Motor neuron (in vitro differentiated cells): ENCODE measurements at places on chromosomes 4 and X.

DNA sequence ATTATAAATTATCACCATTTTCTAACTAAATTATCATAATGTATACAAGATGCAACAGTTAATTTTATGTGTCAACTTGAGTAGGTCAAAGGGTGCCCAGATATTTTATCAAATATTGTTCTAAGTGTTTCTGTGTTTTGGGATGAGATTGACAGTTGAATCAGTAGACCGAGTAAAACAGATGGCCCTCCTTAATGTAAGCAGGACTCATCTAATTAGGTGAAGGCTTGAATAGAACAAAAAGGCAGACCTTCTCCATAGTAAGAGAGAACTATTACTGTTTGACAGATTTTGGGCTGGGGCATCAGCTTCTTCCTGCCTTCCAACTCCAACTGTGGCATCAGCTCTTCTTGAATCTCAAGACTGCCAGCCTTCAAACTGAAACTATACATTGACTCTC lies 185.8 kb downstream of the TRAM1L1 start:
- no peak for ATAC-seq

GRCh38 chr4:6557856-6558255 lies 17.1 kb upstream of the MAN2B2 start:
- no peak for ATAC-seq

DNA sequence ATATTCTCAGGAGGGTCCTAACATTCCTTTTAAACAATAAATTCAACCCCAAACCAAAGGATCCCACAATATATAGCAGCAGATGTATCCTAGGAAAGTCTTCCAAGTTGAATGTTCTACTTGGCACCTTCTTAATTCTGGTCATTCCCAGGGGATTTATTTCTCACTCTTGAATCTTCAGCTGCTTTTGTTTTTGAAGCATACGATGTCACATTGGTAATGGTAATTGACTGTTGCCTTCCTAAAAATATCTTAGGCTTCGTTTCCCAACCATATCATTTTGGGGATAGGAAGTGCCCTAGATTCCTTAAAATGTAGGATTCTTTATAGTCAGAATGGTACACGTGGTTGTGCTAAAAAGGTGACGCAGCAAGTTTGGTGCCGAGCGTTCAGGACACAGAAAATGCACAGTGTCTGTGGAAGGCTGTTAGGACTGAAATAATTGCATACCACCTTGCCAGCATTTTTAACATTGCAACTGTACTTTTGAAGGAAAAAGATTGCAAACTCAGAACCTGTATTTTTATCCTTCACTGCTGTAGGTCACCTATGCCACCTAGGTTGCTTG lies 8.1 kb downstream of the SNX25 start:
- no peak for ATAC-seq

- ATAC-seq, result no peak
Observed at GRCh38 chr4:3716631-3717235, 49.5 kb upstream of the ADRA2C start.

DNA sequence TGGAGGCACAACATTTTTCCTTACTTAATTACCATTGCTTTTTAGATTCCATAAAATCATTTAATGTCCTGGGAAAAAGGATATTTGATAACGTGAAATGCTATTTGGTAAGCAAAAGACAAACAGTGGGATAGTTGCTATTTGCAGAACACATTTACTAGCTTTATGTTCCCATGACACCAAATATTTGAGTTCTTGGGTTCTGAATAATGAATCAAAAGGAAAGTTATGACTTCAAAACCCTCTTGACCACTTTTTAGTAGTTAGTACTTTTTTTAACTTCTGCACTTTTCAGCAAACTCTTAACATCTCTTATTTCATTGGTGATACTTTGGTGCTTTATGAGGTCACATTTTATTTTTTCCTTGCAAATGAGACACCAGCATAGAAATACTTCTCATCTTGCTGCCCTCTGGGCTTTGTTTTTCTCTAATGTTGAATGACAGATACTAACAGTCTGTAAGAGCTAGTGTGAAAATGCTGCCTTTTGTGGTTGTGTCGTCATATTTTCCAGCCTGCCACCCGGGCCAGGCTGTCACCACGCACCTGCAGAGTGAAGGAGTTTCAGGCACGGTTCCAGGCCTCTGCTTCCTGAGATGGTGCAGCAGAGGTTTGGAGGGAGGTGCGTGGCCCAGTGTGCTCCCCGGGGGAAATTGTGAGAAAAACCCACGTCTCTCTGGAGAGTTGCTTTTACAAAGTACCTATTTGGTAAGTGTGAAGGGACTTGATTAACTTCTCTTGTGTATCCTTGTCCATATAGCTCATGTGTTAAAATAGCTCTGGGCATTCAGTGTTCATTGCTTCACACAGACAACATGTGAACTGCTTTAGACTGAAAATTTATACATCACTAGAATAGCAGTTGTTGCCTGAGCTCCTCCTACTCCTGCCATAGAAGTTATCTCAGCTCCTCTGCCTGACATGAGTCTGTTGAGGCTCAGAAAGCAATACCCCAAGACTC lies 34.7 kb downstream of the MSL3 start:
- ATAC-seq, result no peak

DNA sequence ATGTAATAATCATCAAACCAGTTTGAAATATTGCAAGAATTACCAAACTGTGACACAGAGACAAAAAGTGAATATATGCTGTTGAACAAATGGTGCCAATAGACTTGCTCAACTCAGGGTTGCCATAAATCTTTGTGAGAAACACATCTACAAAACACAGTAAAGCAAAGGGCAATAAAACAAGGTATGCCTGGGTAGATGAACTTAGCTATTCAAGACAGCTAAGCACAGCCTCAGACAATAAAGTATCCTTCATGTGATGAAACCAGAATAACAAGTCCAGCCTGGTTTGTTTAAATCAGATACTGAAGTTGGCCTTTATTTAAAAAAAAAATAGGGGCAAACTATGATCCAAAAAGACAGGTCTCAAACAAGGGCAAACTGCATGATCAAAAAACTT lies 19.2 kb downstream of the LAMTOR3 start:
- ATAC-seq, result no peak

DNA sequence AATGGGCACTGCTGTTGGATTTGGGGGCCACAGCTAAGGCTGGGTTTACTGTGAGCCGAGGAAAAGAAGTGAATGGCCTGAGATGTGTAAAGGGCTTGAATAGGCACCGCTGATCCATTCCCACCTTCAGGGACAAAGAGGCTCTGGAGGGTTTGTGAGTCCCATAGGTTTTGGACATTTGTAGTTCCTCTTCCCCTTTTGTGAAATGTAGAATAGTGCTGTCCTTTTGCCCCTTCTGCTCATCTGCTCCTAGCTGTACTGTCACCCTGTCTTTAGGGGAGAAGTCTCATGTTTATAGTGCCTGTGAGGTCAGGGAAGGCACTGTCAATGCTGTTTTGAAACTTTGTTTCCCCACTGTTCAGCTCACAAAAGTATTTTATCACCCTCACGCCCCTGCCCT lies 26.4 kb upstream of the CLCN4 start:
- ATAC-seq, result no peak

GRCh38 chr4:129246910-129247461 lies 151.0 kb downstream of the C4orf33 start:
- peak; percentile 75 for ATAC-seq

DNA sequence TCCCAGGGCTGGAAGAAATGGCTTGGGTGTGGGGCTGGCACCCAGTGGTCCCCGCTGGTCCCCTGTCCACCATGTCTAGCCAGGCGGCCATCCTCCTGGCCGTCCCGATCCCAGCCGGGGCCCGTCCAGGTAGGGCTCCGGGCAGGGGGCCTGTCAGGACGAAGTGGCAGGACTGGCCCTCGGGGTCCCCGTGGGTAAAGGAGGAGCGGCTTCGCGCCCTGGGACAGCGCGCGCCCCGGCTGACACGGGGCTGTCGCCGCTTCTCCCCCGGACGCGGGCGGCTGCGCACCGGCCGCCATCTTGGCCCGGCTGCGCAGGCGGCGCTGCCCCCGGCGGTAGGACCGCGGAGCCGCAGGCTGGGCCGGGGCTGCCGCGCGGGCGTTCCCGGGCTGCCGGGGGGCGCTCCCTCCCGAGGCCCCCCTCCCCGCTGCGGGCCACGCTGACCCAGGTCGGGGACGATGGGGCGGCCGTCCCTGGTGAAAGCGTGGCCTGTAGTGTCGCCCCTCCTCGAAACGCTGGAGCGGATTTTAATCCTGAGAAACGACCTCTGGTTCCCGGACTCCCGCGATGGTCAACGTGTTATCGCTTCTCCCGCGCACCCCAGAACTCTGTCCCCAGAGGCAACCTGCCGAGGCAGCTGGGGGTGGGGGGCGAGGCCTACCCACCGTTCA lies 60.4 kb upstream of the BCOR start:
- ATAC-seq, result peak; percentile 15

DNA sequence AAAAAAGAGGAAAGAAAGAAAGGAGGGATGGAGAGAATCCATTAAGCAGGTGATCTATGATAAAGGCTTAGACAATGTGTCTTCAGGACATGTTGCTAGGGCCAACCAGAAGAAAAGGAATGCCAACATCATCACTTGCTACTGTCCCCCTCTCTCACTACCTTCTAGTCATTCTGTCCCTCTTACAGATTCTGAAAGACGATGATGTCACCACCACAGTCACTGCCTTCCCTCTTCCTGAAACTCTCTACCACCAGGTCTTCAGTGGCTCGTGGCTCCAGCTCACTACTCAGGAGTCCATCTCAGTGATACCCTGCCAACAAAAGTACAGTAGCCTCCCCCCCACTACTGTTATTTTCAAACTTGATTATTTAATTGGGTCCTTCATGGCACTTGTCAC lies 64.0 kb downstream of the KCNIP4 start:
- no peak for ATAC-seq

GRCh38 chr4:120754590-120754989 lies 167.9 kb downstream of the PRDM5 start:
- ATAC-seq, result no peak

- ATAC-seq, result peak; percentile 53
Observed at GRCh38 chr4:26490111-26490959, at the start of gene CCKAR. Gene CCKAR, minus strand, starts transcription at chr4:26490484. Its CDS starts 217 bp downstream, at chr4:26490267.

DNA sequence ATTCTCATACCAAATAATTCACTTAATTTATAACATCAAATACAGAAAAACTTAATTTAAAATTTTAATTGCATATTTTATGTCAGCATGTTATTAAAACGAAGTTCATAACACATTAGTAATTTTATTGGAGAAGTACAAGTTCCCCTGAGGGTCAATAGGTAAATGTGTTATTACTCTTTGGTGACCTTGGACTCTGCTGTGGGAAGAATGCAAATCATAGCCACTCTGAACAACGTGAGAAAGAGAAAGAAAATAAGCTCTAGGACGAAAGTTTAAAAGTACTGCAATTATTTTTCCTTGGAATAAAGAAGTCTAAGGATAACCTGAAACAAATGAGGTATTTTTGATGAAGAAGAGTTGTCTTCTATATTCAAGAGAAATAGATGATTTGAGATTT lies 115.2 kb downstream of the IL1RAPL2 start:
- ATAC-seq, result no peak

DNA sequence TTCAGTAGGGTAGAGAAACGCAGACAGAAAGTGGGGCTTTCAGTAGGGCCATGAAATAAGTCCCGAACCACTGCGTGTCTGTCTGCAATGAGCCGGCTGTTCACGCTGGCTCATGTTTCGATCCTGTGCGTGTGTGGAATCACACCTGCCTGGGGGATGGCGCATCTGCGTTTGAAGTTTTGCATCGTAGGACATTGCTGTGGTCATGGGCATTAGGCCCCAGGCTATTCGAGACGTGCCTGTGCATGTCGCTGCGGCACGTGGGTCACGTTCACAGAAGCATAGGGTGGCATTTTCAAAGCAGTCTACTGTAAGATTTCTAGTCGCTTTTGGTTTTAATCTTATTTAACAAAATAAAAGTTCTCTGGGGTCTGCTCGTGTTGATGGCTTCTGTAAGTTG lies 25.5 kb upstream of the HGFAC start:
- ATAC-seq, result no peak

- no peak for ATAC-seq
Observed at GRCh38 chrX:139200346-139200745, 330.2 kb upstream of the F9 start.

DNA sequence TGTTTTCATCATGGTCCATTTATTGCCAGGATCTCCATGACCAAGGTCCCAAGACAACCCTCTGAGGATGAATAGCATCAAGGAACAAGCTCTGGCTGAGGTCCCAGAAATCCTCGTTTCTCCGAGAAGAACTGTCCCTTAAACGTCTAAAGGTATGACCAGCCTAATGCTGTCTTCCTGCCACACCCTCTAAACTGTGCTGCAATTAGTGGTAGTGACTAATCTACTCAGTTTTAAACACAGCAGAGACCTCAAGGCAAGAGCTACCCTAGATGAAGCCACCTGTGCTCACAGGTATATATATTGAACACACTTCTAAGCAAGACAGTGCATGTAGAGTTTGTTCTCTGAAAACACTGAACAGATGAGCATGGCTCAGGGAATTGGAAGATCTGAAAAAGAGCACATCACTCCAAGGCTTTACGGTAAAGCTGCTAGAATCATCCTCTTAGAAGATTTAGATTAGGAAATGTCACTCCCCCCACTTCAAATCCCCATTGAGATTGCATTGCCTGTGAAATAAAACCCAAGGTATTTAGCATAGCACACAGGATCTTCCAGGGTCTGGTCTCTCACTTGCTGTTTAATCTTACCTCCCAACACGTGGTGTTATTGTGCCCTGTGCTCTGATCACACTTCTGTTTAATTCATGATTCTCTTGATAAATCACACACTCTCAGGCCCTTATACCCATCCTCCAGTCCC lies 173.9 kb upstream of the VCX3A start:
- ATAC-seq, result no peak

GRCh38 chrX:37796805-37797204 lies 16.9 kb downstream of the CYBB start:
- no peak for ATAC-seq

DNA sequence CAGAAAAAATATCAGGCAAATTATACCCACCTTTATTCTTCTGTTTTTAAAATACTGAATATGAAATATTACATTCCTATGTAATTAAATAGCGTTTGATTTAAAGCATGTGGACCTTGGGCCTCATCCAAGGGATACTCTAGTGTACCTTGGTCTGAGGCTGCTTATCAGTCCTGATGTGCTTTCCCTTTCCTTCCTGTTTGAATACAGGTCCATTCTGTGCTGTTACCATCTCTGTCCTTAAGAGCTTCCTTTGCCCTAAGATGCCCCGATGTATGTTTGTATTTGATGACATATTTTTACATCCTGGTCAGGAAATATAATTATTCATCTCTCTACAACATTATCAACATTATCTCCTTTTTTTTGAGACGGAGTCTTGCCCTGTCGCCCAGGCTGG lies 24.1 kb downstream of the FAT4 start:
- no peak for ATAC-seq

GRCh38 chr4:99088023-99088449 lies 552 bp downstream of the ADH5 start:
- ATAC-seq, result peak; percentile 59

- peak; percentile 91 for ATAC-seq
Observed at GRCh38 chr4:138775890-138776289, 239.7 kb upstream of the NOCT start.

GRCh38 chr4:147220833-147221232 lies 260.1 kb upstream of the EDNRA start:
- ATAC-seq, result no peak
